Cerebellar cortex (tissue), 1 donor: ENCODE measurements at places on chromosomes 2 and 18.

DNA sequence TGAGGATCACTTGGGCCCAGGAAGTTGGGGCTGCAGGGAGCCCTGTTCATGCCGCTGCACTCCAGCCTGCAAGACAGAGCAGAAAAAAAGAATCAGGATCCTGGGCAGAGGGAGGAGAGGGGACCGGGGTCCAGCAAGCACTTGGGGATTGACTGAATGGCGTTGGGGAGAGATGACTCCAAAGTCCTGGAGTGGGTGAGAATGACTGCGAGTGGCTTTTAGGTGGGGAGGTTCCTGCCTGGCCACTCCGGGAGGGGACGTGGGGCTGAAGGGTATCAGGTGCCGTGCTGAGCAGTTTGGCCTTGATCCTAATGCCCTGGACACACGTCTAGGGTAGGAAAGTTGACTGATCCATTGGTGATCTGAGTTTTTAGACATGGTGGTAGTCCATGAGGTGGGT is 3.5 kb upstream of the NFATC1 start:
- no peak for DNase-seq

- no peak for DNase-seq
Measured at GRCh38 chr2:240252191-240252871, 111.9 kb upstream of the OTOS start.

DNA sequence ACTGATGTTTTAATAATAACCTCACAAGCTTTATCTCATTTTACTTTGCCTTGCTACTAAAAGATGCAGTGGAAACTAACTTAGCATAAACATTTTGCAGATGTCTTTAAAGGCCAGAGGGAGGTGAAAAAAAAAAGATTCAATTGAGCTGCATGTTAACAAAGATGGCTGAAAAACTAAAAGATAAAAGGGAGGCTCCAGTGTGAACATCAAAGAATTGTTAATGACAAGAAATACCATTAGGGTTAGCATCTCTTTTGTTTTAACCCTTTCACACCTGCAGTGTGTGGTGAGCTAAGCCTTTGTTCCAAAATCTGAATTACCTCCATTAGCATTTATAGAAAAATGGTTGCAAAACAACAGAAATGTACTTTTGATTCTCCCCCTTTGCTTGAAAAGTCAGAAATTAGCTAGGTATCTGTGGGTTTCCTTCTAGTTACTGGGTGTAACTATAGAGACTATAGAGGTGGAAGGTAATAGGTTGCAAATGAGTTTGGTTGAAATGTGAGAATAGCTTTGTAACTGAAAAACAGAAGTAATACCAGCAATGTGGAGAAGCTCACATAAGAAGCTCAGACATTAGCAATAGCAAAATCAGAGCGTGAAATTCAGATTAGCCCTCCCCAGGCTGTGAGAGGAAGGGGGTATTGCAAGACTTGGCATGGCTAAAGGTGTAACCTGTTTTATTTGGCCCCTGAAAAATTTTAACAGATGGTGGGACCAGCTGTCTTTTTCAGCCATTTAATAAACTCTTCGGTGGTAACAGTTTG is 34.8 kb upstream of the SP5 start:
- peak; percentile 90 for DNase-seq

GRCh38 chr2:143843686-143844085 is 676.2 kb downstream of the ZEB2 start:
- DNase-seq, result peak; percentile 52

DNA sequence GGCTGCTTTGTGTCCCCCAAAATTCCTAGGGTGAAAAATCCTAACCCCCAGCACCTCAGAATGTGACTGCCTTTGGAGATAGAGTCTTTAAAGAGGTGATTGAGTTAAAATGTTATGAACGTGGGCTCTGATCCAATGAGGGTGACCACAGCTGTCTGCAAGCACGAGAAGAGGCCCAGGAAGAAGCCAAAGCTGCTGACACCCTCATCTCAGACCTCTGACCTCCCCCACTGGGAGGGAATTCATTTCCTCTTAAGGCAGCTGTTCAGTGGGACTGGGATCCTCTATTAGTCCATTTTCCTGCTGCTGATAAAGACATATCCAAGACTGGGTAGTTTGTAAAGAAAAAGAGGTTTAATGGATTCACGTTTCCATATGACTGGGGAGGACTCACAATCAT is 544.4 kb downstream of the DCDC2C start:
- DNase-seq, result no peak

DNA sequence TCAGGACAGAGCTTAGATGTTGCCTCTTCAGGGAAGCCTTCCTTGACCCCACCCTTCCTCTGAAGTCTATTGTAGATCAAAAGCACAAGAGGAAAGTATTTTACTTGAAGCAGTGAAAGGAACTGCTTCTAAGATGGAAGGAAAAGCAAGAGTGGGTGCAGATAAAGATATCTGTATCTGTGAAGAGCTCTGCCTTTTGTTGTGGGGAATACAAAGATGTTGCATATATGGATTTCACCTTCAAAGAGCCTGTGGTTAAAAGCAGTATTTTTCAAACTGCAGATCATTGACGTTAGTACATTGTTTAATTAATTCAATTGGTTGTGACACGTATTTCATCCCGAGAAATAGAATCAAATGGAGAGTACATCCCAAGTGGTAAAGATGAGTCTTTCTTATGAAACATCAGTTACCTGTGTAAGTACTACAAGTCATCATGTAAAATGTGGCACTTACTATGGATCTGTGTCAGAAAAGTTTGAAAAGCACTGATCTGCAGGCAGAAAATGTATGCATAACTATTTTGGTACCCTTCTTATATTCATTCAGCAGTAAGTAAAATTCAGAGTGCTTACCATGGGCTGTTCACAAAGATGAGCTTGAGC is 24.6 kb upstream of the TNFRSF11A start:
- no peak for DNase-seq

DNA sequence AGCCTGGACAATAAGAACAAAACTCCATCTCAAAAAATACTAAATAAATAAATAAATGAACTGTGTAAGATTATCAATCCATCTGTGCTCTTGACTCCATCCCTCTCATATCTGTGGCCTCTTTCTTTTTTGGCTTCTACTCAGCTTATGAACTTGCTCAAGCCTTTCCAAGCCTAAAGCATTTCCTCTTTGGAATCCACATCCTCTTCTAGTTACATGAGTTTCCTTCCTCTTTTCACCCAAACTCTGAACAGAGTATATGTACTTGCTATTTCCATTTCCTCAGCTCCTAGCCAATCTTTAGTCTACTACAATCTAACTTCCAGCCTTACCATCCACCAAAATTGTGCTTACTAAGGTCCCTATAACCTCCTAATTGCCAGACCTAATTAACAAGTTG is 2.5 kb upstream of the DNAJC10 start:
- DNase-seq, result no peak

DNA sequence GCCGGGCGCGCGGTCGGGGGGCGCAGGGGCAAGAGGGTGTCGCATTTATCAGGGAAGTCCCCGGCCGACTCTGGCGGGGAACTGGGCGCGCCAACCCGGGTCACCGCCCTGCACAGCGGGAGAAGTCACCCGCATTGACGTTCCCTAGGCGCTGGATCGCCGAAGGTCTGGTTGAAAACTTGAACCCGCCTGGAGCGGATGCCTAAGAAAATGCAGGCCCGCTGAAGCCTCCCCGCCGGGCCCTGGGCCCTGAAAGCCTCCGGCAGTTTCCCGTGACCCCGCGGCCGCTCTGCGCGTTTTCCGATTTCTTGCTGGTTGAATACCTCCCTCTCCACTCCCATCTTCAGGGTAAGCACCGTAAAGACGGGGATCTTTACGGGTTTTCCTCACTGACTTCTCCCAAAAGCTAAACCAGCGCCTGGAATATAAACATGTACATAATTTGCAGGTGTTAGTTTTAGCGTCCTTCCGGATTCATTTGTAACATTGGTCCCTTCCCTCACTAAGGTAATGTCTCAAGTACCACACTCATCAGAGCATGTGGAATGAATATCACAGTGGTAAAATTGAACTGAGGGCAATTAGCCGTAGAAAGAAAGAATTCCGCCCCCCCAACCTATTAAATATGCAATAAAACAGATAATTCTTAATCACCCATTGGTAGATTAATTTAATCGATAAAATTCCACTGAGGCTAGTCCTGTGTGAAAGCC is 675 bp upstream of the SPIRE1 start:
- peak; percentile 59 for DNase-seq
